T-helper 9 cell (primary cell): ENCODE measurements at places on chromosomes 11 and 22.

DNA sequence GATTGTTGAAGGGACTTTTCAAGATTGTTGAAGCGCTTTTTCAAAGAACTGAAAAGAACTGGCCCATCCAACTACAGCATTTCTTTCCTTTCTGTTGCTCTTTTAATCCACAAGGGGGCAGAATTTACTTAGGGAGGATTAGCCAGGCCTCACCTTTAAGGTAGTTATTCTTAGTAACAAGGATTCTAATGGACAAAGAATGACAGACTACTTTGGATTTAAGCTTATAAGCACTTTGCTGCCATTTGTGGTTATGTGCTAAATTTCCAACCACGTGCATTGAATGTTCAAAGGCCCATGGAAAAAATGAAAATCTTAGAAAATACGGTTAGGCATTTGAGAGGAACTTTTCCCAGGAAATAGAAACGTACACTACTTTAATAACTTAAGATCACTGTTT, 49.5 kb upstream of the HSPA8 start:
- DNase-seq = no peak

DNA sequence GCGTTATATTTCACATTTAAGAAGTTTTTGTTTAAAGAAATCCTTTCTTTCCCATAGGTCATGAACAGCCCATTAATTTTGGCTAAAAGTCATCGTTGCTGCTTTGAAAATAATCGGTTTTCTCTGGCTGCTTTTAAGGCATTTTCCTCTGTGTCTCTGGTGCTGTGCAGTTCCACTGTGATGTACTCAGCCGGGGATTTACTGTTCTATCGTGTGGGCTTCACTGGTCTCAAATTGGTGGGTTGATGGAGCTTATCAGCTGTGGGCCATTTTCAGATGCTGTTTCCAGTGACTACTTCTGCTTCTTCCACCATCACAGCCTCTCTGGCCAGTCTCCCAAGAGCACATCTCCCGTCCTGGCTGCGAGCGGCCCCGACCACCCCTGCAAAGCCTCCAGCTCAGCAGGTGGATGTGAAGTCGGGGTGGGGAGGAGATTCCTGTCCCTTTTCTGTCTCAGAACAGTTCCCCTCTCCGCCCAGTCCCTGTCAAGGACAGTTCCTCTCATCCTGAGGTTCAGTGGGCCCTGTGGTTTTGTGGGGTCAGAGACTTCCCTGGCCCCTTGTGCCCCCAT, 20.3 kb downstream of the IFITM10 start:
- no peak for DNase-seq

- no peak for DNase-seq
Observed at GRCh38 chr11:86790195-86790725, 10.1 kb upstream of the PRSS23 start.

- DNase-seq = no peak
Observed at GRCh38 chr11:65506290-65506771, 7.5 kb downstream of the MALAT1 start.

DNA sequence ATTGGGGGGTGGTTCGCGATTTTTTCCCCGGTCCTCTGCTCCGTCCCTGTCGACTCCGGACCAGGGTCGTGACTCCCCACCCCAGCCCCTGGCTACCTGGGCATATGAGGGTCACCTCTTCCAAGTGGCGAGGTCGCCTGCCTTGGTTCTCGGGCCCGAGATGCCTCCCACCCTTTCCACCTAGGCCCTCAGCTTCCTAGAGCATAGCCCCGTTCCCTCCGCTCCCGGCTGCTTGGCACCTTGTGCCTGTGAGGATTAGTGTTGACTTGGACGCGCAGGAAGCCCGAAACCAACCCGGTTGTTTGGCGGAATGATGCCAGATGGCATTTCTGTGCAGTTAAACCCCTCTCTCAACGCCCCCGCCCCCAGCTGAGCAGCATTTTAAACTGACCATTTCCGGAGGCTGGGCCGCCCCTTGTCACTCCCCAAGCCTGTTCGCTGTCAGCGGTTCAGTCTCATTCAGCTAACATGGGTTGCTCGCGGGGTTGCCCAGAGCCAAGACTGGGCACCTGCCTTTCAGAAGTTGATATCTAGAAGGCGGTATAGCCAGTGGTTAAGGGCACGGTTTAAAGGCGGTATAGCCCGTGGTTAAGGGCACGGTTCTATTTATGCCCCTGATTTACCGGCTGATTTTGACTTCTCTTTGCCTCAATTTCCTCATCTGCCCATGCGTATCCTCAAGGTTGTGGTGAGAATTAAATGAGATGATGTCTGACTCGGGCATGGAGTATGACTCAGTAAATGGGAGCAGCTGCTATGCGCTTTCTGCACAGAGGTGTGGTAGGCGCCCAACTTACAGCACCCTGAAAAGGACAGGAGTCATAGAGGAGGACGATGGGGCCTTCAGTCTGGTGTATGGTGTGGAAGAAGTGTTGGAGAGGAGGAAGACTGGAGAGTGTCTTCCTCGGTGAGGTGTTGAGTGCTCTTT, 639 bp downstream of the INCENP start:
- DNase-seq = no peak

DNA sequence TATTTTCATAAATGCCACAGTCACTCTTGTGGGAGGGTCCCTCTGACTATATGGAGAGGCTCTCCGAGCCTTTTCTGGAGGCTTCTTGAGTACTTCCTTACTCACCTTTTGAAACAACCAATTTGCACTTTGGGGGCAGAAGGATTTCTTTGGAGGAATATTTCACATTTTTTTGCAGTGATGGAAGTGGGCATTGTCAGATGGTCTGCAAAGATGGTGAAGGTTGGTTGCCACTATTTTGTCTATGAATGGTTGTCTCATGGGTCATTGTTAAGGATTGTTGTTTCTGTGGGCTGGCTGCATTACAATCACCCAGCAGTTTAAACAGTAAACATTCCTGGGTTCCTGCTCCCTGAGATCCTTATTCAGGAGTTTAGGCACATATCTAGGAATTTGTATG, 388.2 kb downstream of the TMEM135 start:
- DNase-seq = no peak

- no peak for DNase-seq
Observed at GRCh38 chr11:17792161-17792560, 57.6 kb downstream of the KCNC1 start.

- DNase-seq = no peak
Observed at GRCh38 chr11:120244476-120245365, 4.8 kb downstream of the POU2F3 start.

GRCh38 chr11:44229098-44229497, 80.8 kb downstream of the ALX4 start:
- DNase-seq = no peak

GRCh38 chr11:8684600-8685290, 2.2 kb downstream of the RPL27A start:
- DNase-seq = no peak

- DNase-seq = no peak
Observed at GRCh38 chr11:93822359-93822758, 28.1 kb downstream of the VSTM5 start.

GRCh38 chr11:77525455-77526091, 51.7 kb upstream of the PAK1 start:
- DNase-seq = no peak

GRCh38 chr11:99316776-99317520, 296.2 kb downstream of the CNTN5 start:
- DNase-seq = no peak

GRCh38 chr11:120280600-120281051, 40.7 kb downstream of the POU2F3 start:
- DNase-seq = no peak

GRCh38 chr22:50001388-50002231, 11.0 kb downstream of the IL17REL start:
- DNase-seq = no peak

GRCh38 chr22:17804331-17805080, 30.2 kb upstream of the BID start:
- DNase-seq = no peak

DNA sequence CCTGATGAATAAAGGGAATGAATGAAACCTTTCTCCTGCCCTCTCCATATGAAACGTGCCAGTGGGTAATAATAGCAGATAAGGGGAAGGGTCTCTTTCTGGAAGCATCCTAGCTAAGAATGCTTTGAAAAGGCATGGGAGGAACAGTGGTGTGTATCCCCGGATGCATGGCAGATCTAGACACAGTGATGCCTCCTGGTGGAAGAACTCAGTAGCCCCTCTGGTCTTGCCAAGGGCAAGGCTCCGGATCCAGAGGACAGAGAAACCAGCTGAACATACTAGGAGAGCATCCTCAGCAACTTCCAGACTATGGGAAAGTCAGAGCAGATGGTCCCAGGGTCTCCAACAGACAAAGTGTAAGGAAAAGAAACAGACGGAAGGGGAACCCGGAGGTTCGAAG, 6.4 kb downstream of the BAIAP2L2 start:
- DNase-seq = no peak

- no peak for DNase-seq
Observed at GRCh38 chr11:132556316-132556715, 976.0 kb downstream of the OPCML start.

DNA sequence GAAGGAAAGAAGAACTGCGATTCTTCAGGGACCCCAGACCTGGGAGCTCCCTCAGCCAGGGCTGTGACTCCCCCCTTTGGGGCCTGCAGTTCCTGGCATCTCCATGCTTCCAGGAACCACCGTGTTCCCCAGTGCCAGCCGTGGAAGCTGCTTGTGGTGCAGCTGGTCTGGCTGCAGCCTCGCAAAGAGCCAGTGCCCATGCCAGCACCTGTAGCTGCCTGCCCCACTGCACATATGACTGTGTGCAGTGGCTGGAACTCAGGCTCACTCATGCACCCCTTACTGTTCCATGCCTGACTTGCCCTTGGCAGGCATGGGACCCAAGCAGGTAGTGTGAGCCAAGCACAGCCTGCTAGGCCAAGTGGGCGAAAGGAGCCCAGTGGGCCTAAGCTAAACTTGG, 401.3 kb downstream of the LRRC4C start:
- no peak for DNase-seq

DNA sequence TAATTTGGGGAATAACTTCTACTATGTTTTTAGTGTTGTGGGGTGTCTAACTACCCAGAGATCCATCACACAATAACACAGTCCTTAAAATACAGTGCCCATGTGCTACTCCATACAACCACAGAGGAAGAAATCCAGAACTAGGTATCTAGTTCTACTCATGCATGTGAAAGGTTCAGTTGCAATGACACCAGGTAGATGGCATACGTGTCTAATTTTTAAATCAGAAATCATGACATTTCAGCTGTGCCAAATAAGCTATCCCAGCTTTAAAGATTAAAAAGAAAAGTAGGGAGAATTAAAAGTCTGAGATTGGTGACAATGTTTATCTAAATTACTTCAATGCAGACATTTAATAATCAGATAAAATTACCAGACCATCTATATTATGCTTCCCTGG, 122.2 kb downstream of the CD44 start:
- no peak for DNase-seq

DNA sequence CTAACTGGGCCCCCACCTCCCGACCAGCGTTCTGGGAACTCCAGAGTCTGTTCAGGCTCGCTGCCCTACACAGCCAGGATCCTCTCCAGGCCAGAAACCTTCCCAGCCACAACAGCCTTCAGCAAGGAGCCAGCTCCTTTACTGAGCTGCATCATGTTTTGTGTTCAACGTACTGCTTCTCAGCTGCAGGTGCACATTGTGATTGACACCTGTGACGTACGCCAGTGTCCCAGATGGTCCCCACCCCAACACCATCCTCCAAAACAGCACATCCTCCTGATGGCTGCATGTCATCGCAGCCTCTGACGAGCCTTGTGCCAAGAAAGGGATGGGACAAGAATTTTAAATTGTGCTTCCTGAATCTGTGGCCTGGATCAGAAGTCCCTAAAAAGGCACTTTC, 117.5 kb downstream of the SPATA19 start:
- no peak for DNase-seq

DNA sequence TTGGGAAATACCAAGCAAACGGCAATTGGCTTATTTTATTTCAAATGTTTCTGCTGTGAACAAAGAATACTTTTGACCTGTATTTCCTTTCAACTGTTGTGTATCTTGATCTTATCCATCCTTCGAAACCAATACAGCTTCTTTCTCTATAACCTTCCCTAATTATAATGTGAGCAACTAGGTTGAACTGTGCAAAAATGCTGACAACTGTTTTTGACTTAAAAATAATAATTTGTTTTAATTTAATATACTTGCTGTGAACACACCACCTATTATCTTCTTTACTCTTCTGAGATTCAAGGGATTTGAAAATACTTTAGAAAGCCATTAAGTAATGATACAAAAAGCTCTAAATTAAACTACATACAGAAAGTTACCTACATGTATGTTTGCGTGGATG, 682.5 kb upstream of the CCDC179 start:
- DNase-seq = no peak

- DNase-seq = no peak
Observed at GRCh38 chr11:11477695-11478420, 124.8 kb upstream of the CSNK2A3 start.

DNA sequence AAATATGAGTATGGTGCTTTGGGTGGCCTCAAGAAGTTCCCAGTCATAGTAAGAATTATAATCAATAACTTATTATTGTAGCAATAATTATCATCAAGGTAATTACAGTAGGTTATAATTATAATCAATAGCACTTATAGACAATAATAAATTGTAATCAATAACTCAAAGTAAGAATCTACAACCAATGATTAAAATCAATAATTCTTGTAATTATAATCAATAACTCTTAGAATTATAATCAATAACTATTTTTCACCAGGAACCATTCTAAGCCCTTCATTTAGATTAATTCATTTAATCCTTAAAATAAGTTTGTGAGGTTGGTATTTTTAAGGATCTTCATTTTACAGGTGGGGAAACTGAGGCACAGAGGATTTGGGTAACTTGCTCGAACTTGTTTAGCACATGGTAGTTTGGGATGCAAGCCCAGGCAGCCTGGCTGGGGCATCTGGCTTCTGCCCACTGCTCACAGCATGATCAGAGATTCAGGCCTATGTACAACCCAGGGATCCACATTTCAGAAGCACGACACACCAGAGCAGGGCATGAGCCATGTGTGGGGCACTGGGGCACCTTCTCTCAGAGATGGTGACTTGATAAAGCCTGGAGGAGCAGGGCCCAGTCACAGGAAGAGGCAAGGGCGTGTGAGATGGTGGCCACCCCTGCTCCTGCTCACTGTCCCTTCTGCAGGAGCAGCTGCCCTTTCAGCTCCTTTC, 46.6 kb downstream of the SLC1A2 start:
- DNase-seq = no peak

- no peak for DNase-seq
Observed at GRCh38 chr11:12771875-12772274, 97.7 kb downstream of the TEAD1 start.

DNA sequence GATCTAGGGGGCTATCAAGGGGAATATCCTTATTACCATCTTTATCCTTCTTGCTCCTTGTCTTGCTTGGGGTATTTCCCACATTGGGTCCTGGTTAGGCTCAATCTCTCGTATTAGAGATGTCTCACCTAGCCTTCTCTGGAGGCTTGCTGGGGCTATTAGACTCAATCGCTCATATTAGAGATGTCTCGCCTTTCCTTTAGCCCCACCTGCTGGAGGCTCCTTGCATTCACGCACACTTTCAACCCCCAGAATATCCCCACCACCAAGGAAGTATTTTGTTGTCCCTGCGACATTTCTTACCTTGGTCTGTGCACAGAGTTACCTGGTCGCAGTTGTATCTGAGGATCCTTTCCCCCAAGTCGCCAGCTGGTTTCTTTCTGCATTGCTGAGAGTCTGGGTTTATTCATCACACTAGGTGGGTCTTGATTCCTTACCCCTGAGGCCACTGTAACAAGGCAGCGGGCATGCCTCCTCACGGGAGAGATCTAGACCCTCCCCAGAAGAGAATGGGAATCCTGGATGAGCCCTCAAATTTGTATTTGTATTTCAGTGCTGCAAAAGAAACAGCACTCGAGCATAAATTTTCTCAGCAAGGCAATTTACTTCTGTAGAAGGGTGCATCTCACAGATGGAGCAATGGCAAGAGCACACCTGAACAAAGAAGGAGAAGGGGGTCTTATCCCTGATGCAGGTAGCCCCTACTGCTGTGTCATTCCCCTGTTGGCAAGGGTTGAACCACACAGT, 15.9 kb upstream of the HYLS1 start:
- no peak for DNase-seq
